ENCODE measurements at places on chromosomes 5 and 9. TPM values are rescaled to one million over a fixed set of nuclear protein-coding genes. Genes with fewer than 3 reads are reported as not detected.
A peak's percentile ranks its signal among the peaks of the same experiment; 100 is the strongest.

The ZNF618 gene
- total RNA-seq: 1.1 TPM

The PROB1 gene
- 0.58 TPM for total RNA-seq

DNA sequence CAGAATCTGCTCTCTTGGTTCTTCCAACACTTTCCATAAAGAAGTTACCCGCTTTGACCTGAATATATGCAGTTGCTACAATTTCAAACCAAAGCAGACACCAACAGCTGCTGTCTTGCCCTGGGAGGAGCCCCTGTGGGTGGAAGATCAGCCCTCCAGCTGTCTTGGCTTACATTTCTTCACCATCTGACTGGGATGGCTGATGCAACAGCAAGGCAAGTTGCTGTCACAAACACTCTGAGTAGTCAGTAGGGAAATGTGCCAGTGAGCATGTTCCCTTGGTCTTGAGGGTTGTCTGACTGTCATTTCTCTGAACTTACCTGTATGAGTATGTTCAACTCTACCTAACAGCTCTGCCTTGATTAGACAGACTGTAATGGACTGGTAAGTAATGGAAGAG lies 152.9 kb downstream of the SGCD start:
- no peak for DNase-seq

GRCh38 chr5:25029004-25029403 lies 384.2 kb upstream of the CDH10 start:
- no peak for DNase-seq

DNA sequence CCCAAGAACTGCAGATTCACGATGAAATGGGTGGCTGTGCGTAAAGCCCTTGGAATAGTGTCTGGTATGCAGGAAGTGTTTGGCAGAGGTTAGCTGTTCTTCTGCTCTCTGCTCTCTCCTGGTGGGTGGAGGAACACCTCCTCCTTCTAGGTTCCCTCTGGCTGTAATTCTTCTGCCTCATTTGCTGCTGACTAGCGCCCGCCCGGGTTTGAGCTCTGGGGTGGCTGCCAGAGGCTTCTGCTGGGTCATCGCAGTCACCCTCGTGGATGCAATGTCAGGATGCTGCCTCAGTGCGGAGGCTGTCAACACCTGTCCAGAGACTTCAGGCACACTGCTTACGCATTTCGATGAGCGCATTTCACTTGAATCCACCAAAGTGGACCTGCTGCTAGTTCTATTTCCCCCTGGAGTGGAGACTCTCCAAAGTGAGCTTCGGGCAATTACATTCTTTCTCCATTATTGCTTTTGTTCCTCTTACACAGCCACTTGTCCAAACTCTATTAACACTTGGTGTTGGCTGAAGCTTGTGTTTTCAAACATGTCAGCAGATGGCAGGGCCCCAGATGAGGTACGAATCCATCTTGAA lies 11.7 kb downstream of the DOCK2 start:
- no peak for DNase-seq

GRCh38 chr5:6193310-6193709 lies 185.0 kb downstream of the MED10 start:
- DNase-seq: peak; percentile 20

- no peak for DNase-seq
Observed at GRCh38 chr9:126423916-126424185, 97.2 kb downstream of the MVB12B start.

GRCh38 chr5:37448941-37449340 lies 69.8 kb downstream of the WDR70 start:
- DNase-seq: peak; percentile 53
